Mucosa of descending colon (tissue), 3 donors: ENCODE measurements at places on chromosomes 5 and 9.

DNA sequence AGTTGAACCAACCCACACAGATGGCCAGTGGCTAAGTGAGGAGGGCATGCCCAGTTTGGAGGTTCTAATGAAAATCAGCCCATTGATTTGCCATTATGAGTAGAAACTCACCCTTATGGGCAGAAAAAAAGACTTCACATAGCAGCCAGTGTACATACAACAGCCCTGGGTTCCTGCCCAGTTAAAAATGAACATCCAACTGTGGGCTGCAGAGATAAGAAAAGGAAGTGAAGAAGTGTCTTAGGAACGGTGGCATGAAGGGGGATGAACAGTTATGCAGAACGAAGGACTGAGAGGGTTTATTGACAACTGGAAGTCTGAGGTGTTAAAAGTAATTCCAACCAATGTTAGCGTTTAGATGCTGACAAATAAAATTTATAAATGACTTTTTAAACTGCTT, 118.4 kb downstream of the MARCHF3 start:
- DNase-seq: no peak

- DNase-seq: no peak
Observed at GRCh38 chr5:53994148-53994547, 316.2 kb downstream of the ARL15 start.

- DNase-seq: no peak
Observed at GRCh38 chr5:74586856-74587255, 53.7 kb downstream of the ENC1 start.

DNA sequence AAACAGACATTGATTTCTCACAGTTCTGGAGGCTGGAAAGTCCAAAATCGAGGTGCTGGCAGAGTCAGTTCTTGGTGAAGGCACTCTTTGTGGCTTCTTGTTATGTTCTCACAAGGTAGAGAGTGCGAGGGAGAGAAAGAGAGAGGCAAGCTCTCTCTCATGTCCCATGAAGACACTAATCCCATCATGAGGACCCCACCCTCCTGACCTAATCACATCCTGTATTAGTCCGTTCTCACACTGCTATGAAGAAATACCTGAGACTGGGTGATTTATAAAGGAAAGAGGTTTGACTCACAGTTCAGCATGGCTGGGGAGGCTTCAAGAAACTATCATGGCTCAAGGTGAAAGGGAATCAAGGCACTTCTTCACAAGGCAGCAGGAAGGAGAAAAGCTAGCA, 5.7 kb upstream of the AMACR start:
- no peak for DNase-seq

DNA sequence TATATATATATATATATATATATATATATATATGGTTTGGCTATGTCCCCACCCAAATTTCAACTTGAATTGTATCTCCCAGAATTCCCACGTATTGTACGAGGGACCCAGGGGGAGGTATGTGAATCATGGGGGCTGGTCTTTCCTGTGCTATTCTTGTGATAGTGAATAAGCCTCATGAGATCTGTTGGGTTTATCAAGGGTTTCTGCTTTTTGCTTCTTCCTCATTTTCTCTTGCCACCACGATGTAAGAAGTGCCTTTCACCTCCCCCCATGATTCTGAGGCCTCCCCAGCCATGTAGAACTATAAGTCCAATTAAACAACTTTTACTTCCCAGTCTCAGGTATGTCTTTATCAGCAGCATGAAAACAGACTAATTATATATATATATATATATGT, 52.3 kb upstream of the ADAMTS2 start:
- DNase-seq: no peak

- DNase-seq: no peak
Observed at GRCh38 chr5:62066761-62067277, 239.2 kb upstream of the KIF2A start.

- DNase-seq: no peak
Observed at GRCh38 chr5:156694598-156694997, 155.5 kb upstream of the PPP1R2B start.

DNA sequence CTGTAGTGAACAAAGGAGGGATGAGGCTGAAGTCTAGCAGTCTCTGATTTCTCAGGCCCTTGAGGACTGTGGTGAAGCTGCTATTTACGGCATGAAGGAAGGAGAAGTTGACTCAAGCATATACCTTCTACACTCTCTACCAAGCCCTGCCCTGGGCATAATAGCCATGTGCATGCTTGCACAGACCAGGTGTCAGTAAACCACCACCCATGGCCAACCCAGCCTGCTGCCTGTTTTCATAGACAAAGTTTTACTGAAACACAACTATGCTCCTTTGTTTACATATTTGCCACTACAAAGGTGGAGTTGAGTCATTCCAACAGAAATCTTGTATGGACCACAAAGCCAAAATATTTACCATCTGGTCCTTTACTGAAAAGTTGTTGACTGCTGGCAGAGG, 126.9 kb downstream of the PAPPA start:
- no peak for DNase-seq

- DNase-seq: no peak
Observed at GRCh38 chr5:129445379-129445778, 14.7 kb upstream of the ADAMTS19 start.

DNA sequence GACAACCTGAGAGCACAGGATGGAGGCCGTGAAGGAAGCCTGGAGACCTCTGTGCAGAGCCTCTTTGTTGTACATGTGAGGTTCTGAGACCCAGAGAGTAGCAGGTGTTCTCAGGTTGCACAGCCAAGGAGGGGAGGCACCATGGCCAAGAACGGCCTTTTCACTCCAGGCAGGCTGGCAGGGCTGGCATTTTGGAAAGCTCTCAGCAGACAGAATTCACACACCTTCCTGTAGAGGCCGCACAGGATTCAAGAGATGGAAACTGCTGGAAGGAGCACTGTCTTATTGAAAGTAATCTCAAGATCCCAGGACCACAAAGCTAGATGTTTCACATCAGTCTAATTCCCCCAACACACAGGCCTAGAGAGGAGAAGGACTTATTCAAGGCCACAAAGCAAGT, 52.8 kb upstream of the XPA start:
- DNase-seq: no peak

DNA sequence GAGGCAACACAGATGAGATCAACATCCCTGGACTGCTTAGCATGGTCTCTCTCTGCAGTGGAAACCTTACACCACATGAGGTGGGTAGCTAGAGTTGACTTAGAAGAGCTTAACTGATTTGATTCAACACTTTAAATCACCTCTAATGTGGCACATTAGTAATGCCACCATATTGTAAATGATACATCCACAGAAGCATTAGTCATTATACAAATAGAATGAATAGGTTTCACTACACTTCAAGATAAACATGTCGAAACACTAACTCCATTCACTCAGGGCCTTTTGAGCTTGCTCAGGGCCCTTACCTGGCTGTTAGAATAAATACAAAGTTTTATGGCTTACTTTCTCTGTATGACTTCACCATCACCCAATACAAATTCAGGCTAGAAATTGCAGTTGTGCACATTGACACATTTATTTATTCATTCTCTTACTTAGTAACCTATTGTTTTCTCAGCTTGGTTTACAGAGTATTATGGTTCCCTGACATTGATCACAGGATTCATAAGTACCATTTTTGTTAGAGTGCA, 9.3 kb upstream of the SMAD5 start:
- DNase-seq: no peak

DNA sequence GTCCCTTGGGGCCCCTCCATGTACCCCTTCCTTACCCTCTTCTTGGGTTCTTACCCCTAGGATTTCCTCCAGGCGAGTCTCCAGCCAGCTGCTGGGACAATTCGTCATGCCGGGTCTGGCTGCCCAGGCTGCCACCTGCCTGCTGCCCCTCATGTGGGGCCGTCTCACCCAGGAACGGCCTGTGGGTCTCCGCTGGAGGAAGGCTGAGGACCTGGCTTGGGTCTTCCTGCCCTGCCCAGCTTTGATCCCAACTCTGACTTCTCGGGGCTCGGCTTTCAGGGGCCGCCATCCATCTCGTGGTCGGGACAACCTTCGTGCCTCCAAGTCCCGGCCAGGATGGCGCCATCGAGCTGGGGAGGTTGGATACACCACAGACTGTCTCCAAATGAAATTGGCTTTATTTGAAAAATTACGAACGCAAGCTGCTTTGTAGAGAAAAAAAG, 38.1 kb downstream of the HMCN2 start:
- DNase-seq: no peak

DNA sequence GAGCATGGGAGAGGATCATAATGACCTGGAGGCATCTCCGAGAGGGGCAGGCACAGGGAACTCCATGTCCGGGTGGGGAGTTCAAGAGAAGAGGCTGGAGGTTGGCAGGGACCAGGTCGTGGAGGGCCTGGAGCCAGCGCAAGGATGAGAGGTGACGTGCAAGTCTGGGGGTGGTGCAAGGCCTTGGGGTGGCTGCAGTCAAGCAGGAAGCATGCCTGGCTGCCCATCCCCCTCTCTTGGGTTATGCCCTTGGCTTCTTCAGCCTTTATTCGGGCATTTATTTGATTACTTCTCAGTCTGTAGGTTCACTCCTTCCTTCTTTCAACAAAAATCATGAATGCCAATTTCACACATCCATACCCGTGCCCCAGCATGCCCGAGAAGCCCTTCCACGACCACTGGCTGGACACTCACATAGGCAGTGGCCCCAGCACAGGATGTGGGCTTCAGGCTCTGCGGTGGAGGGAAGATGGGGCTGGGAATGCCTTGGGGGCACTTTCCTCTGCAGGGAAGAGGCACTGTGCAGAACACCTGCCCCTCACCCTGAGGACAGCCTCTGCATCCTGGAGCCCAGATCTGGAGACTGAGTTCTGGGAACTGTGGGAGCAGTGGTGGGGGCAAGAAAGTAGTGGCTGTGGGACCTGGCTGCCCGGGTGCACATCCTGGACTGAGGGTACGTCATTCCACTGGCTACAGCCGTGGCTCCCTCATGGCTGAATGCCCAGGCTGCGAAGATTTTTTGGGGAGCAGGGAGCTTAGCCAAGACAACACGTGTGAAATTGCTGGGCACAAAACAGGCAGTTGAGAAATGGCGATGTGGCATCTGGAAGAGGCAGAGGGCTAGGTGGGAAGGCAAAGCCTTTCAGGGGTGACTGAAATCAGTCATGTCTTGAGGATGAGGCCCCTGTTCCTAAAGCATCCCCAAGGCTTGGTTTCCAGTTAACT, 38.6 kb downstream of the CRB2 start:
- DNase-seq: peak; percentile 16

- DNase-seq: no peak
Observed at GRCh38 chr9:125436613-125437443, 175.2 kb downstream of the GAPVD1 start.

GRCh38 chr5:125440905-125441304, 694.5 kb upstream of the ZNF608 start:
- no peak for DNase-seq

DNA sequence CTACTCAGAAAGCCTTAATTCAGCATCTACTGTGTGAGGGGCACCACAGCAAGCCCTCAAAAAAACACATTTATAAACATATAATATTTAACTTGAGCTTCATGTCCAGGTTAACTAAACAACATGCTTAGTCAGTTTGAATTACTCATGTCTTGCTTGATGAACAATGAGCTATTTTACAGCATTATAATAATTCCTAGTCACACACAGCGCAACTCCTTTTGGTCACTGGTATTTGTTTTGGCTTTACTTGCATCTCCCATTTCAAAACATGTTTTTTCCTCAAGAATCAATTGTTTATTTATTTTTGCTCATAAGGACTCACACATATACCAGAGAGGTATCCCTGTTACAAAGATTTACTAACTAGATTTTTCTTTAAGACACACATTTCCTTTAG, 616.7 kb upstream of the DAB2 start:
- no peak for DNase-seq
